Naive thymus-derived CD8-positive, alpha-beta T cell (primary cell): ENCODE measurements at places on chromosomes 7 and 10. TPM values are rescaled to one million over a fixed set of nuclear protein-coding genes. Genes with fewer than 3 reads are reported as not detected.

DNA sequence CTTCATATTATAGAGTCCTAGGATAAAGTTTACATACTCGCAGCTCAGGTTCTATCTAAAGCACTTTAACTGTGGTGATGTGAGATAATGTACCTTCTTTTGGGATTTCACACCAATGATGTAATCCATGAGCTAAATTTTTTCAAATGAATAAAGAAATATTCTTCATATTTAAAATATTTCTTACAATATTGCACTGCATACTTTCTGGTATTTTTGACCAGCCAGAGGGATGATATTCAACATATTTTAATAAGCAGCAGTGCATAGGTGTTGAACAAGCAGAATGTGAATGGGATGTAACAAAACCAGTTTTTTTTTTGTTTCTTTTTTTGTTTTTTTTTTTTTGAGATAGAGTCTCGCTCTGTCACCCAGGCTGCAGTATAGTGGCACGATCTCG lies 73.2 kb upstream of the TRIM24 start:
- H3K4me3 ChIP-seq = no peak overlapping the region
- H3K27me3 ChIP-seq = no peaks in the 10 kb centered on the region
- H3K36me3 ChIP-seq = peaks cover 5% of the 10 kb centered on the region
- DNase-seq = no peak
- no peak overlapping the region for H3K27ac ChIP-seq
- H3K4me1 ChIP-seq = no peaks in the 10 kb centered on the region

DNA sequence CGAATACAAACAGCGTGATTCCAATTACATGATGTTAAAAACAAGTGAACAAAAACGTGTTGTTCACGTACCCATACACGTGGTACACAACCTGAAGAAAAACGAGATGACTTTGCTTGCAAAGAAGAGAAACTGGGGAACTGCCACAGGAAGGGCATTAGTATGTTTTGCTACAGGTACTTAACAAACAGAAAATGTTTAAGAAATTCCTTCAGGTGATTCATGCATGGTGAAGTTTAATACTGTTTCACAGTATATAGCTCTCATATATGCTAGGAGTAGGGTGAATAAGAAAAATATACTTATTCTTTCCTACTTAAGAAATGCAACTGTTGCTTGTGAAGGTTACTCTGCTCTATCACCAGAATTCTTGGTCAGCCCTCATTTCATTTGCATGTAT lies 9.8 kb downstream of the SEC61G start:
- H3K27me3 ChIP-seq = no peaks in the 10 kb centered on the region
- H3K4me3 ChIP-seq = no peak overlapping the region
- no peak for DNase-seq
- peaks cover 6% of the 10 kb centered on the region for H3K4me1 ChIP-seq
- no peaks in the 10 kb centered on the region for H3K36me3 ChIP-seq

- no peaks in the 10 kb centered on the region for H3K4me1 ChIP-seq
- no peak overlapping the region for H3K4me3 ChIP-seq
- H3K36me3 ChIP-seq = no peaks in the 10 kb centered on the region
- H3K27me3 ChIP-seq = no peaks in the 10 kb centered on the region
Observed at GRCh38 chr7:29749701-29750321, 56.5 kb upstream of the WIPF3 start.

DNA sequence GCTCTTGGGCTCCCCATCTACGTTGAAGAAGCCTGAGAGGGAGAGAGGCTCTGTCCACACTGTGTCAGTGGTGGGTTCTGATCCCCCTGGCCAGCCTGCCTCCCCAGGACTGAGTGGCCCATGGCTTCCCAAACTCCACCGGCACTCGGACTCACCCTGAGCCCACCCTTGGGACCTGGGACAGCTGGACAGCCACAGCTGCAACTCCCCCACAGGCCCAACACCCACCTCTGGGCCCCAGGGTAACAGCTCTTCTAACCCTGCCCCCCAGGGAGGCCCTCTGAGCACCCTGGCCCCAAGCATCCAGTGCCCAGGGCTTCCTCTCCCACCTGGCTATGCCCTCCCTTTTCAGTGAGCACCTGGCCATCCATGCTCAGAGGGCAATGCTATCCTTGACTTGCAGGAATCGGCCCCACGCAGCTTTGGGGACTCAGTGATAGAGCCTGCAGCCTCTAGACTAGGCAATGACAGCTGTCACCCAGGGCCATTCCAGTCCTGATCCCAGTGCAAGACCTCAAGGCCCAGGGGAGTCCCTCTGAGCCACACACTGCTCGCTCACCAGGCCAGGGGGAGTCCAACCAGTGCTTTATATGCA lies 17.9 kb downstream of the OGDHL start:
- H3K4me3 ChIP-seq = no peak overlapping the region
- H3K4me1 ChIP-seq = no peaks in the 10 kb centered on the region
- no peaks in the 10 kb centered on the region for H3K36me3 ChIP-seq
- H3K27me3 ChIP-seq = peaks cover 2% of the 10 kb centered on the region
- DNase-seq = no peak

- peaks cover 63% of the 10 kb centered on the region for H3K36me3 ChIP-seq
- DNase-seq = no peak
- no peak overlapping the region for H3K27ac ChIP-seq
- H3K27me3 ChIP-seq = no peaks in the 10 kb centered on the region
- H3K4me3 ChIP-seq = no peak overlapping the region
Observed at GRCh38 chr7:33157781-33158180, 28.4 kb downstream of the BBS9 start.

DNA sequence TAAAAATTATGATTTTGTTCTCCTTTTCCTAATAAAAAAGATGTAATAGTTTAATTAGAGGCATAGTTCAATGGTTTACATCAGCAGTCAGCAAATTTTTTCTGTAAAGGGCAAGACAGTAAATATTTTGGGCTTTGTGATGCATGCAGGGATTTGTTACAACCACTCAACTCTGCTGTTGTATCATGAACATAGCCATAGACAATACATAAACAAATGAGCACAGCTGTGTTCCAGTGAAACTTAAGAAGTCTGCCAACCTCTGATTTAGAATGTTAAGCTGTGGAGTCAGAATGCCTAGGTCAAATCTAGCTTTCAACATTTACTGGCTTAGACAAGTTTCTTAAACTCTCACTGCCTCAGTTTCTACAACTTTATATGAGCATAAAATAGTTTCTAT lies 31.6 kb downstream of the ASZ1 start:
- no peak overlapping the region for H3K4me3 ChIP-seq
- no peaks in the 10 kb centered on the region for H3K27me3 ChIP-seq
- H3K27ac ChIP-seq = no peak overlapping the region
- no peaks in the 10 kb centered on the region for H3K36me3 ChIP-seq
- no peak for DNase-seq
- H3K4me1 ChIP-seq = no peaks in the 10 kb centered on the region

- DNase-seq = no peak
- no peaks in the 10 kb centered on the region for H3K27me3 ChIP-seq
- peaks cover 11% of the 10 kb centered on the region for H3K36me3 ChIP-seq
- H3K27ac ChIP-seq = no peak overlapping the region
- H3K4me3 ChIP-seq = no peak overlapping the region
Observed at GRCh38 chr7:44206008-44206407, 5.2 kb downstream of the YKT6 start.

DNA sequence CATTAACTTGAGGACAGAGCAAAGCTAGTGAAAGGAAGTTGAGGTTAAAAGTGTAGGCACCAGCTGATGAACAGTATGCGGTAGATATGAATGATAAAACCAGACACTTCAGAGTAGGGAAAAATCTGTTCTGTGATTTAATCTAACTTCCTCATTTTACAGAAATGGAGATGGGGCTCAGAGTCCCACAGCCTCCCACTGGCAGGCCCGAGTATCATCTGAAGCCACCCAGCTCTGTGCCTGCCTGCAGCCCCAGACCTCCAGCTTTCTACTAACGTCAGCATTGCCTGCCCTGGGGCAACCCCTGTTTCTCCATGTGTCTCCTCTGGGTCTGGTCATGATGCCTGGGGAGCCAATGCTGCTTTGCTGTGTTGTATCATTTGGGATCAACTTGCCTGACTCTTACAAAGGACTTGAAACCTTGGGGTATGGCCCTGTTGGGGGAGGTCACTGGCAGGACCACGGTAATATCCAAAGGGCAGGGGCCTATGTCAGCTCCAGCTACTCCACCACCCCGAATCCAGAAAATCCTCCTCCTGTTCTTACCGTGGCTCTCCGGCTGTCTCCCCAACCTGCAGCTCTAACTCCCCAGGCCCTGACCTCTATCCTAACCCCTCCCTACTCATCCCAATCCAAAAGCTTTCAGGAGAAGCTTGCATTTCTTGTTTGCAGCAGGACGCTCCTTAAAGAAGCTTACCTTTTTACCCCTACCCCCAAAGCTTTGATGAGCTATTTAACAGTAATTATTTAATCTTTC lies 56.2 kb upstream of the NPY start:
- peaks cover 22% of the 10 kb centered on the region for H3K4me1 ChIP-seq
- H3K4me3 ChIP-seq = no peak overlapping the region
- peaks cover 14% of the 10 kb centered on the region for H3K27me3 ChIP-seq
- peak; percentile 21 for DNase-seq

DNA sequence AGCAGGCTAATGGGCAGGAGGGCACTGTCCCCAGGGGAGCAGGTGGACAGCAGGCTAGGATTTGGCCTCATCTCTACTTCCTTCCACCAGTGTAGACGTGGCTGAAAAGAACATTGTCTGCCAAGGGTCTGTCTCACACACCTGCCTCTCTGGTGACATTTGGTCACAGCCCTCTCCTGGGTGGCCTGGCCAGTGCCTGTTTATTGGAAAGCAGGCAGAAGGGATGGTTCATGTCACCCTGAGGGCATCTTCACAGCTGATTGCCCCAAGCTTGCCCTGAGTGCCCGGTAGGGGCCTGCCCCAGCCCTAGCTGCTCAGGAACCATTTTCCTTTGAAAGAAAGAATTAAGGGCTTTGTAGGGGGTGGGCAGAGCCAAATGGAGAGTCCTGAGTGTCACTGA lies 138.7 kb downstream of the C10orf105 start:
- no peak for DNase-seq
- no peak overlapping the region for H3K27ac ChIP-seq
- peaks cover 1% of the 10 kb centered on the region for H3K4me1 ChIP-seq
- H3K36me3 ChIP-seq = no peaks in the 10 kb centered on the region

GRCh38 chr7:29381206-29382094 lies 182.2 kb upstream of the PRR15 start:
- no peaks in the 10 kb centered on the region for H3K36me3 ChIP-seq
- H3K4me1 ChIP-seq = peaks cover 2% of the 10 kb centered on the region
- H3K27me3 ChIP-seq = no peaks in the 10 kb centered on the region
- no peak overlapping the region for H3K4me3 ChIP-seq

- H3K4me1 ChIP-seq = no peaks in the 10 kb centered on the region
- no peak for DNase-seq
- no peak overlapping the region for H3K4me3 ChIP-seq
Observed at GRCh38 chr7:51297986-51298385, 18.6 kb downstream of the COBL start.

DNA sequence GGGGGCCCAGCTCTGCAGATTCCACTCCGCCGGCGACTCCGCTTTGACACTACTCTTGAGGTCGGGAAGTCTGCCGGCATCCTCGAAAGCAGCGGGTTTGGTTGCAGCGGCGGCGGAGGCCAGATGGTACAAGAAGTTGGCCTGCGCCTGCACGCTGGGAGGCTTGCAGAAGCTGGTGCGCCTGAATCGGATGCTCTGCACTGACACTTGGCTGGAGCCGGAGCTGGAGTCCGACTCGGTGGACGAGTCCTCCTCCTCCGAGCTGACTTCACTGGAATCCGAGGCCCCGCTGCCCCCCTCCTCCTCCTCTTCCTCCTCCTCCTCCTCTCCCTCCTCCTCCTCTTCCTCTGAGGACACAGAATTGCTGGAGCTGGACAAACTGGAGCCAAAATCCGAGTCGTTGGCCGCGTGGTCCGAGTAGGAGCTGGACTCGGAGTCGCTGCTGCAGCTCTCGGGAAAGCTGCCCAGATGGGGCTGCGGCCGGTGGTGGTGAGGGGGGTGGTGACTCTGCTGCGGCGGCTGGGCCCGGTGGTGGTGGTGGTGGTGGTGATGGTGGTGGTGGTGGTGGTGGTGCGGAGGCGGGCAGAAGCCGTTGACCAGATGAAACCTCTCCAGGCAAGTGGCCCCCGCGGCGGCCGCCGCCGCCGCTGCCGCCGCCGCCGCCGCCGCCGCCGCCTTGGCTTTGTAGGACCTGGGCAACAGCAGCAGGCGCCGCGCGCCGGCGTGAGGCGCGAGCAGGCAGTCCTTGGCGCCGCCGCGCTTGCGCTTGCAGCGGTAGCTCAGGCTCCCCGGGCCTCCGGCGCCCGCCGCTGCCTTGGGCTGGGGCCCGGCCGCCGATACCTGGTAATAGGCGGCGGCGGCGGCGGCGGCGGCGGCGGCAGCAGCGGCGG lies 9.0 kb downstream of the SKIDA1 start:
- H3K4me1 ChIP-seq = peaks cover 32% of the 10 kb centered on the region
- no peaks in the 10 kb centered on the region for H3K36me3 ChIP-seq
- DNase-seq = peak; percentile 34
- H3K4me3 ChIP-seq = peak overlapping the region; percentile 76
- H3K27me3 ChIP-seq = peaks cover 85% of the 10 kb centered on the region

DNA sequence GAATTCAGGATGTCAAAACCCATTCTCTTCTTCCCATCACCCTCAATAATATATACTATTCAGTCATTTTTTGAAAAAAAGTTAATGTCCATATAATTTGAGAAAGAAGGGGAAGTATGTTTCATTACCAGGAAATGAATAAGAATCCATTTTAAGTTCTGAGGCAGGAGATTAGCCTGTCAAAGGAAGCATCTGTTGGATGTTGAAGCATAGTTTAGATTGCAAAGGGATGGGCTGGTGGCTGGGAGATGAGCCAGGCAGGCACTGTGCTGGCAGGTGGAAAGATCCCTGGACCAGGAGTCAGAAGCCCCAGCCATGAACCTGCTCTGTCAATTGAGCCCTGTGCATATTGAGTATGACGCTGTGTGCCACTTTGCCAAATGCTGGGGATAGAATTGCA lies 48.4 kb upstream of the CRTAC1 start:
- H3K4me1 ChIP-seq = no peaks in the 10 kb centered on the region
- H3K36me3 ChIP-seq = no peaks in the 10 kb centered on the region
- no peak overlapping the region for H3K4me3 ChIP-seq
- no peak for DNase-seq
- peaks cover 13% of the 10 kb centered on the region for H3K27me3 ChIP-seq
- H3K27ac ChIP-seq = no peak overlapping the region

GRCh38 chr7:5352440-5353010 lies 69.8 kb downstream of the SLC29A4 start:
- no peak overlapping the region for H3K4me3 ChIP-seq
- H3K27me3 ChIP-seq = no peaks in the 10 kb centered on the region
- peaks cover 28% of the 10 kb centered on the region for H3K4me1 ChIP-seq
- H3K27ac ChIP-seq = no peak overlapping the region

- no peak within 1 kb of the TSS for H3K27ac ChIP-seq
- no peaks in the 10 kb centered on the region for H3K27me3 ChIP-seq
- no peak for DNase-seq
- H3K4me1 ChIP-seq = no peaks in the 10 kb centered on the region
- no peaks in the 10 kb centered on the region for H3K36me3 ChIP-seq
Observed at GRCh38 chr7:63998549-63998948, at the start of gene ZNF722. TSS of gene ZNF722 (plus strand) at chr7:63998849. CDS start at chr7:63998962, 113 bp downstream.

DNAJB12 gene
- 25.5 TPM for total RNA-seq

TNRC18 gene
- 42.7 TPM for total RNA-seq

GDF10 gene
- 0.75 TPM for total RNA-seq

TNS3 gene
- 1.2 TPM for total RNA-seq

HMX2 gene
- total RNA-seq = not detected

NEBL gene
- total RNA-seq = not detected

PDE1C gene
- total RNA-seq = not detected

HTR5A gene
- not detected for total RNA-seq

PTF1A gene
- total RNA-seq = not detected

CFAP43 gene
- 0.16 TPM for total RNA-seq
